ENCODE measurements at places on chromosomes 3 and 15.

DNA sequence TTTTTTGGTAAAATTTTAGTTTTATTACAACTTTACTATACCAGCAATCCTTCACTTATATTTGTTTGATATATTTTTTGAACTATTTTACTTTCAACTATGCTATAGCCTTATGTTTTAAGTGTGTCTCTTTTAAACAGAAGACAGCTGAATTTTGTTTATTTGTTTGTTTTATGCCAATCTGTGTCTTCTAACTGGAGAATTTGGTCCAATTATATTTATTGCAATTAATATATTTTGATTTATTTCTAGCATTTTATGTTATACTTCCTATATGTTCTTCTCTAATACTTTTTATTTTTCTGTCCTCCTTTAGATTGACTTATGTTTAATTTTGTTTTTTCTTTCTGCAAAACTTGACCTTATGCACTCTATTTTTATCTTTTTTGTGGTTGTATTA lies 4.9 kb upstream of the MME start:
- DNase-seq: no peak

DNA sequence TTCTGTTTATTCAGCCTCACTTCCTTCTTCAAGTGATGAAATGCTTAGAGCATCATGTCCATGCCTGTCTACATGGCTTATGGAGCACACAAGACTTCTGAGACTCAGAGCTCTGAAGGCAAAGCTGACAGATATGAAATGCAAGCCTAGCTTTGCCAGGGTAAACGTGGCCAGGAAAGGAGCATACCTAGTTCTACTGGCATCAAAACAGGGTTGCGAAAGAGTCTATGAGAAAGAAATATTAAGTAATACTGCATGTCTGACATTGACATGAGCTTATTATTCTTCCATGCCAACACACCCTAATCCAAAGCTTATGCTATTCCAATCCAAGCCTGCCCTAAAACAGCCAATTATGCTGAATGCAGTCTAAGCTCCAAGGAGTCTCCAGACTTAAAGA lies 391.5 kb downstream of the ERC2 start:
- no peak for DNase-seq

GRCh38 chr3:191753196-191753595 lies 292.2 kb downstream of the PYDC2 start:
- no peak for DNase-seq

- no peak for DNase-seq
These were observed 129.2 kb upstream of the BNIP2 start for GRCh38 chr15:59818336-59818735.

GRCh38 chr3:45911511-45912226 lies 25.3 kb downstream of the CCR9 start:
- DNase-seq: no peak

GRCh38 chr15:71043373-71043772 lies 71.9 kb upstream of the THSD4 start:
- DNase-seq: no peak

GRCh38 chr15:95565016-95565600 lies 765.4 kb upstream of the NR2F2 start:
- DNase-seq: no peak

GRCh38 chr3:153052096-153052460 lies 109.9 kb upstream of the RAP2B start:
- no peak for DNase-seq

GRCh38 chr15:59924812-59925522 lies 79.1 kb upstream of the FOXB1 start:
- DNase-seq: no peak

GRCh38 chr3:131972550-131972949 lies 62.3 kb downstream of the CPNE4 start:
- DNase-seq: no peak

DNA sequence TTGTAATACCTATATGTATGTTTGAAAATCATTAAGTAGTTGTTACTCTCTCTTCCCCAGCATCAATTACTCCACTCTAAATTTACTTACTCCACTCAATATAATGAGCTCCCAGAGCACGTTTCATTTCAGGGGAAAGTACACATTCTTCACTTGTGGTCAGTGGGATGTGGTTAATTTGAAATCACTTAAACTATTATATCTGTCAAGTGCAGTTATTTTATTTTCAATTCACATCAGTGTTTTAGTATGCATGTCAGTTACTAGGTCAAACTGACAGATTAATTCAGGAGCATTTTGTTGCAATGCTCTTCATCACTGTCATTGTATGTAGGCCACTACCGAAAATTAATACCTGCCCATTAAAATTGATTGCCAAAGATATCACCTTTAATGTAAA lies 376.1 kb downstream of the ZIC4 start:
- DNase-seq: no peak

DNA sequence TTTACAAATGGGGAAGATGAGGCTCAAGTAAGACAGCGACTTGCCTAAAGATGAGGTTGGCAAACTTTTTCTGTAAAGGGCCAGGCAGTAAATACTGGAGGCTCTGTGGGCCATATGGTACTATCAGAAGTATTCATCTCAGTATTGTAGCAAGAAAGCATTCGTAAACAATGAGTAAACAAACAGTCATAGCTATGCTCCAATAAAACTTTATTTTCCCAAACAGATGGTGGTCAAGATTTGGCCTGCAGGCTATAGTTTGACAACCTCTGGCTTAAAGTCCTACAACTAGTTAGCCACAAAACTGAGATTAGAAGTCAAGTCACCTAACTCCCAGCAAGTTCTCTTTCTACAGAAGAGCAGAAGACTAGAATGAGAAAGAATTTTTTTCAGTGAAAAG lies 177.0 kb upstream of the NECTIN3 start:
- DNase-seq: no peak

DNA sequence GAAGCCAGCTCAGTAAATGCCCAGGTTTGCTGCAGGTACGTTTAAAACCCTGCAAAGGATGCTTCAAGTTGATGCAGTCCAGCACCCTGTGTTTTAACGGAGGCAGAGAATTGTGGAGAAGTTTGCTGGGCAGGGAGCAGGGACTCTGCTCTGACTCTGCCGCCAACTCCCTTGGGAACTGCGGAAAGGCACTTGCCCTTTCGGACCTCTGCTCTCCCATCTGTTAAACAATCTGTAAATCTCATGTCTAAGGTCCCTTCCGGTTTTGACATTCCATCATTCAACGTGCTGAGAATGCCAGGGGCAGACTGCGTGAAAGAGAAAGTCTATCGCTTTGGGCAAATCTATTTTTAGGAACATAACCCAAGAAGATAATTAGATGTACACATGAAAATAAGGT lies 184.5 kb downstream of the OPA1 start:
- DNase-seq: no peak

DNA sequence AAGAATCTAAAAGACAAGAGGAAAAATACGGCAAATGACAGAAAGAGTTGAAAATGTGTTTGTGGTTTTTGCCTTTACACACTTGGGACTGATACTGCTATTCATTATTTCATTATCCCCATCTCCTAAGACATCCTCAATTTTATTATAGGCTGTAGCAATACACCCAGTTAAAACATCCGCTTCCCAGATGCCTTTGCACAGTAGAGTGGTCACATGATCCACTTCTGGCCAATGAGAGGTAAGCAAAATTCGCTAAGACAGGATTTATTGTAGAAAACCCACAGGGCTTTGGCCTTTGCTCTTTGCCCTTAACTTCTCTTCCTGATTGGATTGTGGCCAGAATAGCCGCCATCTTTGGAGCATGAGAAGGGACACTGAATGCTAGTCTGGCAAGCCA lies 53.2 kb upstream of the BOC start:
- DNase-seq: no peak

- no peak for DNase-seq
These were observed 18.0 kb upstream of the CLEC3B start for GRCh38 chr3:45008117-45008516.

DNA sequence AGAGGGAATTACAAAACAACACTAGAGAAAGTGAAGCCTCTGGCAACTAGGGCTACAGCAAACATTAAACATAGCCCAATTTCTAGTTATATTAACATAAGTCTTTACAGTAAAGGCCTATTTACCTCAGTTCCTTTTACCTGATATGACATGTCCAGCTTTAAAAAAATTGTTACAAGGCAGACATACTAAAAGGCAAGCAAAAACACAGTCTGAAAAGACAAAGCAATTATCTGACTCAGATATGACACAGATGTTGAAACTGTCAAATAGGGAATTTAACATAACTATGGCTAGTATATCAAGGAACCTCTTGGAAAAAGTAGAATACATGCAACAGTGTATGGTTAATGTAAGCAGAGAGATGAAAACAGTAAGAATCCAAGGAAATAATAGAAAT lies 238.6 kb downstream of the RAP2B start:
- no peak for DNase-seq

DNA sequence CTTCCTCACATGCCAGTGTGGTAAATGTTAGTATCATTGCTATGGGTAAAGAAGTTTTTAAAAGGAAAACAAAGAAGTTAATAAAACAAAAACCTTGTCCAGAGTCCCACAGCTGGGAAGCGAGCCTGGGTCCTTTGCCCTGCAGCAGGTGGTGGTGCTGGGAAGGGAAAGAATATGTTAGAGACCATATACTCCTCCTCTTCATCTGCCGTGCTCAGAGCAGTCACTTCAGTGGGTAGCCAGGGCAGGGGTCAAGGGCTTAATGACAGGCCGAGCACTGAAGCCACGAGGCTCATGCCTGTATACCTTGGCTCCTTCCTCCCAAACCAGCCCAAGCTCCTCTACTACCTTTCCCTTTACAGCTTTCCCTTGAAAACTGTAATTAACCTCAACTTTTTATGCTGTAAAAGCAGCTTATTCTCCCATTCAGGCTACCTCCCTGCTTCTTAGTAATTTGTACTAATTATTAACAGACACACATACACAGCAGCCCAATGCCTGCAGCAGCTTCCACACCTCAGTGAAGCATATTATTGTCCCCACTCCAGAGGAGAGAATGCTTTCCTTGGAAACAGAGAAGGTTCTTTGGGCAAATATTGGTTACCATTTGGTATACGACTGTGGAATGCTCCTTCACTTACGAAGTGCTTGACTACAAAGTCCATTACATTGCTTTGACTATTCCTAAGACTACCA lies 362.1 kb downstream of the EPHB1 start:
- DNase-seq: no peak

GRCh38 chr3:102195198-102195948 lies 239.4 kb upstream of the ZPLD1 start:
- DNase-seq: no peak

GRCh38 chr3:63248015-63248414 lies 30.1 kb upstream of the SYNPR start:
- DNase-seq: no peak

DNA sequence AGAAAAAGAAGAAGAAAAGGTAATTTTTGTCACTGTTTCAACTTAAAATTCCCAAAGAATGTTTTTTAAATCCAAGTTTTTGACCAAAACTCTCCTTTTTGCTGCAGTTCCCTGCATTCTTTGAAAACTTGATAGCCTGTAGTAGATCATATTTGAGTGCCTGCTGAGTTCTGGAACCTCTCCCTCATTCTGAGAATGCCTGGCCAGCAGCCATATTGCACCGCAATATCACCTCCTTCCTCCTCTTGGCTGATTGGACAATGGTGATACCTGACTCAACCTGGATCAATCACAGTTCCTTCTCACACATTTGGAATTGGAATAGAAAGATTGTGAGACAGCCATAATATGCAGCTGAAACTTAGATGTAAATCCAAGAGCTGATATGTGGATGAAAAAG lies 97.6 kb upstream of the GAP43 start:
- DNase-seq: no peak

DNA sequence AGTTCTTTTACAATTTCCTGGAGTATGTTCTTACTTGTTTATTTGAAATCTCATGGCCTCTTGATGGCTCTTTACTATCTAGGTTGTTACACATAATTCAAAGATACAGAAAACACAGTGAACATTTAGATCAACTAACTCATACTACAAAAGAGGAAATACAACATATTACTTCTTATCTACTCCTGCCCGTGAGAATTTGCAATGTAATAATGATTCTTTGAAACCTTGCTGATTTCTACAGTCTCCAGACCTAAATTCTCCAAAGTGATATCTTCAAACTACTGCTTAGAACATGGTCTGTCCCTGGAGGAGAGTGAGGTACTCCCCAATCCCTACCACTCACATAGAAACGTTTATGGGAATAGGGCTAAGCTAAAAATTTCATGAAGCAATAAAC lies 29.9 kb upstream of the GOLGA8B start:
- no peak for DNase-seq

DNA sequence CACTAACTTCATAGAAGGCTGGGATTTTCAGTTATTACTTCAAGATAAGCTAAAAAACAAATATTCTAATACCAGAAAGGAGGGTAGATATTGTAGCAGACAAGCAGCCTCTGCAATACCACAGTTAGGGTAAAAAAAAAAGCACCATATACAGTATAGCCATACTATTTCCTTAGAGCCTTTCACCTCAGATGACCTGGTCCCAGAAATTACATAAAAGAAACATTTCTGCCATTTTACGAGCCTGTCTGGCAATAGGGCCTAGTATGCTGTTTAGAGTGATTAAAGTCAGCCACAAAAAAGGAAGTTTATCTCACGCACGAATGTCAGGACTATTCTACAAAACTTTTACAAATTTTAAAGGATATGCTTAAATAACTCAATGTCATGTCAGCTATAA lies 1016.6 kb downstream of the PLOD2 start:
- no peak for DNase-seq

- no peak for DNase-seq
These were observed 31.8 kb downstream of the PLD1 start for GRCh38 chr3:171778493-171778892.

- no peak for DNase-seq
These were observed 60.8 kb upstream of the POLG start for GRCh38 chr15:89395461-89395871.

- DNase-seq: no peak
These were observed 226.6 kb upstream of the TLE3 start for GRCh38 chr15:70324001-70324974.

- no peak for DNase-seq
These were observed 3.3 kb upstream of the RNF13 start for GRCh38 chr3:149809699-149810098.

DNA sequence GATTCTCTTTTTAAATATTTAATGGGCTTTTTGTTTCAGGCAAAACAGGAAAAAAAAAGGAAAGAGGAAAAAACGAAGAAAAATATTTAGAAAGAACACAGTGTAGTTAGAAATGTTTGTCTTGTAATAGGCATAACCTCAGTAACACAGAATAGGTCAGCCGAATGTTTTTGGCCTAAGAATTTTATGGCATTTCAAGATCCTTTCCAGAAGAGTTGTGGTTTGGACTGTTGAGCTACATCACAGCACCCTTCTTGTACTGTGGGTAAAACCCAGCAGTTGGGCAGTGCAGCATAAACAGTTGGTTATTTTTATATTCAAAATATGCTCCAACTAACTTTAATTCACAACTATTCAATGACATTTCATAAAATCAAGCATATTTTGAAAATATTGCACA lies 474.4 kb upstream of the AGTR1 start:
- DNase-seq: no peak

DNA sequence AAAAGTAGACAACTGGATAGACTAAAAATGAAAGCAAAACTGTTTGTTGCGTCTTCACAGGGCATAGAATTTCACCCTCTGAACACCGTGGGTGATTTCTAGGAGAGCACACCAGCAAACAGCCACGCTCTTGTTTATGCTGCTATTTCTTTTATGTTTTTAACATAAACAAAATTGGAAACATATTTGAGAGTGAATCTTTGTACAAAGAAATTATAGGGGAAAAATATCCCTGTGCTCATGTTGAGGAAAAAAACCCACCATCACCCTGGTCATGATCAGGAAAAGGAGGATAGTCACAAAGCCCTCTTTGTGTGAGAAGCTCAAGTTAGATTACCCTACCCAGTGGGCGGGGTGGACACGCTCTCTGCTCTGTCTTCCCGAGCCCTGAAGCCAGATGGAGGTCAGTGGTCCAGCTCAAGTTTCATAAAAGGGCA lies 313.3 kb downstream of the SATB1 start:
- no peak for DNase-seq

- DNase-seq: no peak
These were observed 54.2 kb upstream of the ACAD9 start for GRCh38 chr3:128825117-128825725.

Data from GM12864 (cell line).